Activated T-cell treated with anti-CD3 and anti-CD28 coated beads for 4 hours (primary cell): ENCODE measurements at places on chromosomes 5 and 9.

DNA sequence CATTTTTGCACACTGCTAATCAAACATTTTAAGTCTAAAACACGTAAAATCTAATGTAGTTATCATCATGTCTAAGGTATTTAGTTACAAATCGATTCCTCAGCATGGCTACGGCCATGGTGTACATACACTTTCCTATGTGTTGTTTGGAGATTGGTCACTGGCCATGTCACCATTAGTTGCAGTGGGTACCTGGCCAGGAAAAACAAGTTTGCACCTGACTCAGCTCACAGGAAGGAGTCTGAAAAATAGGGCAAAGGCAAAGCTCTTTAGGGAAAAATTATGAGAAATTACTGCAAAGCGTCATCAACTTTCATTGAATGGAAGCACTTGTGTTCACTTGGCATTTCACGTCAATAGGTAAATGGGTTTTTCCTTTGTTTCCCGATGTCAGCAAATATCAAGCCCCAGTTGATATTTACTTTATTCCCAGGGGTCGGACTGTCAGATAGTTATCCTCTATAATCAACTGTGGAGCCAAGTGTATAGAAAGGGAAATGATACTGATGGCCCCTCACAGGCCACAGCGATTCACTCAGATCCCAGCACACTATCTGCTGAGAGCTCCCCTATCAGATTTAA lies 626.0 kb upstream of the ADAMTS16 start:
- no peak for DNase-seq

GRCh38 chr9:80755586-80755985 lies 933.8 kb downstream of the TLE1 start:
- no peak for DNase-seq

- no peak for DNase-seq
These were observed 142.1 kb downstream of the LHFPL2 start for GRCh38 chr5:78506261-78507024.

DNA sequence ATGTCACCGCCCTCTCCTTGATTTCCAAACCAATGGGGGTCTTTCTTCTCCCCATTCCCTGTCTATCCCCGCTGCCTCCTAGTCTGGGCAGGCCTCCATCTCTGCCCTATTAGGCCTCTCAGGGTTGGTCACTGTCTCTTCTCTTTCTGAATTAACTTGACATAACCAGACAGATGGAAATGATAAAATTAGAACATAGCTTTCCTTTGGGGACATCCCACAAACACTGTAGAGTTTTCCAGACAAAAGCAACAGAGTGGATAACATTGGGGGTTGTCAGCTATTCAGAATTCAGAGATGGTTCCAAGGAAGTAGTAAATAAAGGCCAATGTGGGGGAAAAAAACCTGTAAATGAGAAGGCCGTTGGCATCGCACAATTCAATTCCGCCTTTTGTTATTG lies 24.7 kb downstream of the LHX6 start:
- no peak for DNase-seq

GRCh38 chr9:36036780-36037548 lies at the start of gene RECK:
RECK (plus strand) TSS chr9:36036913; CDS start chr9:36036999, 86 bp downstream.
- peak; percentile 85 for DNase-seq

- no peak for DNase-seq
These were observed 8.7 kb downstream of the PCDH1 start for GRCh38 chr5:141869514-141869913.

DNA sequence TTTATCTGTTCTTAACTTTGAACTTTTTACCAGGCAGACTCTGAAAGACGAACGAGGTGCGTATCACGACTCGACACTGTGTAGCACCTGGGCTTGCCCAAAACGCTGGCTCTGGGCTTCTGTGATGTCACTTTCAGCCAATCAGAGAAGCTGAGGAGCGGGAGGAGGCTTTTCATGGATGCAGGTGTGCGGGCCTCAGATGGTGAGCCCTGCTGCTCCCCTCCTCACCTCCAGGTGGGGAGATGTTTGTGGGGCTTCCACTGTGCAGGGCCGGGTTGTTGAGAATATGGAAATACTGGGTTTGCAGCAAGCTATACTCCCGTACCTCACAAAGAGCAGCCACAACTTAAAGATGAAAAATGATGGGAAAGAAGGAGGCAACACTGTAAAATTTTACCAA lies 246.3 kb downstream of the IRX2 start:
- no peak for DNase-seq

GRCh38 chr5:1131191-1131621 lies 19.3 kb upstream of the SLC12A7 start:
- no peak for DNase-seq

DNA sequence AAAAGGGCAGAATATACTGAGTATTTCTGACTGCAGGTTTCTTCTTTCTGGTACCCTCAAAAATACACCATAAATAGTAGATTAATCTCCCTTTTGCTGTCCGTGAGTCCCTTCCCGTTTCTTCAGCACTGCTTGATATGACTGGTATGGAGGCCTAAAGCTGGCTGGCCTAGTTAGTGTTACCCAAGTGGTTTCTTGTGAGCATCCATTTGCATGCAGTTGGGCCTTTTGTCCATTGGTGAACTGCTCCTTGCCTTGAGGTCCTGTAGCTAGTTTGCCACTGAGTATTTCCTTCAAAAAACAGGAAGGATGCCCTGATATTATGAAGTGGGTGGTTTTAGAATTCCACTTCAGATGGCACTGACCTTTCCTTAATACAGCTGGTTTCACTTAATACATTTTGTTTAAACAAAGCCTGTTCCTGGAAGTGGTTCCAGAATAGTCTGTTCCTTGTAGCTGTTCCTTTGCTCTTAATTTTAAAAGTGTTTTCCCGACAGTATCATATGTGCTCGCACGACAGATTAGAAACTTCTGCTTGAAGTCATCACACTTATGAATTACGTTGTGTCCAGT lies 40.0 kb upstream of the ABL1 start:
- DNase-seq, result no peak

DNA sequence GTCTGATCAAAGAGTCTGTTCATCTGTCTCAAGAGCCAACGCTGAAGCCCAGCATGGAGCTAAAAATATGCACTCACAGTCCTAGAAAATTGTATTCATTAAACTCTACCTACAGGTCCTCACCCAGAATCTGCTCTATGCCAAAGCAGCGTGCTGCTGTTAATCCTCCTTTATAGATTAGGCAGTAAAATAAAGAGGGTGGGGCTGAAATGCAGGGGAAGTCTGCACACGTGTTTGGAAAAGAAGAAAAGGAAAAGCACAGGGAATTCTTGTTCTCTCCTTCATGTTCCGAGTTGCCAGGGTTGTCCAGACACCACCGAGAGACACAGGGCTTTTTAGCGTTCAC lies 121.4 kb upstream of the TMEM161B start:
- no peak for DNase-seq

DNA sequence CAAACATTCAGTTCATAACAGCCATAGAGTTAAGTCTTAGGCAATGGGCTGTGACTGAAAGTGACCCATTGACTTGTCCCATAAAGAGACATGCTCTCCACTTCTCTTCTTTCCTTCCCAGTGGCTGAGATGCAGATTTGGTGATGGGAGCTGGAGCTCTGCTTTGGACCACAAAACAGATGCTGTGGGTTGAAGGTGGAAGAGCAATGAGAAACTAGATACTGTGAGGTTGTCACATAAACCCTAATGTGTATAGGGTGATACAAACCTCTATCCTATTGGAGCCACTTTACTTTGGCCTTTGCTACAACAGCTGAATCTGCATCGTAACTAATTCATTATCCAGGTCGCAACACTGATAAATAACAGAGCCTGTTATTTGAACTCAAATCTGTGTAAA lies 192.0 kb downstream of the TTC39B start:
- DNase-seq, result no peak

DNA sequence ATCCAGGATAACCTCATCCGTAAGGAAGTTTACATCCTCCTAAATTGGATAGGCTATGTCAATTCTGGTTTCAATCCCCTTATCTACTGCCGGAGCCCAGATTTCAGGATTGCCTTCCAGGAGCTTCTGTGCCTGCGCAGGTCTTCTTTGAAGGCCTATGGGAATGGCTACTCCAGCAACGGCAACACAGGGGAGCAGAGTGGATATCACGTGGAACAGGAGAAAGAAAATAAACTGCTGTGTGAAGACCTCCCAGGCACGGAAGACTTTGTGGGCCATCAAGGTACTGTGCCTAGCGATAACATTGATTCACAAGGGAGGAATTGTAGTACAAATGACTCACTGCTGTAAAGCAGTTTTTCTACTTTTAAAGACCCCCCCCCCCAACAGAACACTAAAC lies 1.3 kb downstream of the ADRB2 start:
- DNase-seq, result no peak

- DNase-seq, result no peak
These were observed 344.2 kb upstream of the SLC30A5 start for GRCh38 chr5:68749631-68750030.

DNA sequence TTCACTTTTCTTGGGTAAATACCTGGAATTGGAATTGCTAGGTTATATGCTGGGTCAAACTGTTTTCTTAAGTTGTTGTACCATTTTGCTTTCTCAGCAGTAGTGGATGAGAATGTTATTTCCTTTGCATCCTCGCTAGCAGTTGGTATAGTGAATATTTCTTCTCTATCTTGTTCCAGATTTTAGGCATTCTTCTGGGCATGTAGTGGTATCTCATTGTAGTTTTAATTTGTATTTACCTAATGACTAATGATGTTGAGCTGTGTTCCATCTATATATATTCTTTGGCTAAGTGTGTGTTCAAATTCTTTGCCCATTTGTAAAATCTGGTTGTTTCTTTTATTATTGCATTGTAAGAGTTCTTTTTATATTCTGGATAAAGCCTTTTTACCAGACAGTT lies 333.3 kb downstream of the MAT2B start:
- no peak for DNase-seq

DNA sequence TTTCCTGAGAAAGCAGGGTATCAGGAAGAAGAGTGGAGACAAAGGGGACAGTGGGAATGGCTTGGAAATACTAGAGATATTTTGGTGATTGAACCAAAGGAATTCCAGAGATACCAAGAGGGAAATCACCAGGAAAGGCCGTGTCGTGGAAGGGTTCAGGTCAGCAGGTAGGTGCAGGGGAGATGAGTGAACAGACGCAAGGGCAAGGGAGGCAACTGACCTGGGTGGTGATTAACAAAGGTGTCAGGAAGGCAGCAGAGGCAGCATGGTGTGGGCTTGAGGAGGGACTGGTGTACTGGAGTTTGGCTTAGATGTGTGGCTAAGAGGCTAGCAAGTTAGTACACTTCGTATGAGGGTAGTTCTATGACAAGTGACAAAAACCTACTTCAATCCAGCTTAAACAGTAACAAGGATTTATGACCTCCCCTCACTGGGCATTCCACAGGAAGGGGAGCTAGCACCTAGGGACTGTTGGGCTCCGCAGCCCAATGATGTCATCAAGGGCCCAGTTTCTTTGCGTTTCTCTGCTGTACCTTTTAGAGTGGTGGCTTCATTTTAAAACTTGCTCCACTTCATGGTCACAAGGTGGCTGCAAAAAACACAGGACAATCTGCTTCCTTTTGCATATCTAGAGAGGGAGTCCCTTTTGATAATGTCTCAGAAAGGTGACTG lies 37.0 kb downstream of the INIP start:
- DNase-seq, result no peak

DNA sequence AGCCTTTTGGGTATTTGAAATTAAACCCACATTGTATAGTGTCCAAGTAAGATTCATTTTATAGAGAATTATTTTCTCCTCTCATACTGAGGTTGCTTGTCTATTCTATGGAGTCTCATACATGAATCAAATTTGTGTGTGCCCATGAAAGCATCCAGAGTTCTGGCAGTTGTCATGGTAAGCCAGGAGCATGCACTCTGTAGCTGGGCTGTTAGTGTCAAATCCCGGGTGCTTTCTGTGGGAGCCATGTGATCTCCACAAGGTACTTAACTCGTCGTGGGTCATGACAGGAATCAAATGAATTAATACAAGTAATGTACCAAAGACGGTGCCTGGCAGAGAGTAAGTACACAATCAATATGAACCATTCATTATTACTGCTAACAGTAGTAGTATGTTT lies 58.7 kb downstream of the FBXL7 start:
- DNase-seq, result no peak

GRCh38 chr5:122586351-122586750 lies 188.5 kb upstream of the SNX2 start:
- no peak for DNase-seq

- no peak for DNase-seq
These were observed 7.8 kb downstream of the FST start for GRCh38 chr5:53488195-53488722.

GRCh38 chr9:129094387-129095169 lies 13.7 kb downstream of the DOLPP1 start:
- no peak for DNase-seq

- DNase-seq, result no peak
These were observed 839 bp downstream of the GABRG2 start for GRCh38 chr5:162068412-162068811.

- no peak for DNase-seq
These were observed 485.8 kb downstream of the NTRK2 start for GRCh38 chr9:85155352-85155751.

GRCh38 chr5:671459-672328 lies 21.5 kb downstream of the TPPP start:
- DNase-seq, result peak; percentile 52

DNA sequence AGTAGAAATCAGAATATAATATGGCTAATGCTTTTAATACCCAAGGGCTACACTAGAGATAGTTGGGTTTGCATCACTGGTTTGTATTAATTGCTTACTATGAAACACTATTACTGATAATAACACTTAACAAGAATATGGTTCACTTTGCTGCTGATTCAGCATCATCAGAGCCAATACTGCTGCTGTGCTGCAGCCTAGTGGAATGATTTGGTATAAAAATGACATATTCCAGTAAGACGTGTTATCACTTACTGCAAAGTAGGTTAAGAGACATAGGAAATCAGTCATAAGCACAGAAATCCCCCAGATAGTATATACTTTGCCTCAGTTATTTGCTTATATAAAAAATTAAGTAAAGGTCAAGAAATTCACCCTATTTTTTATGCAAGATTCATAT lies 2.8 kb downstream of the CDH10 start:
- no peak for DNase-seq

- DNase-seq, result no peak
These were observed 18.8 kb downstream of the GLE1 start for GRCh38 chr9:128523199-128523925.

DNA sequence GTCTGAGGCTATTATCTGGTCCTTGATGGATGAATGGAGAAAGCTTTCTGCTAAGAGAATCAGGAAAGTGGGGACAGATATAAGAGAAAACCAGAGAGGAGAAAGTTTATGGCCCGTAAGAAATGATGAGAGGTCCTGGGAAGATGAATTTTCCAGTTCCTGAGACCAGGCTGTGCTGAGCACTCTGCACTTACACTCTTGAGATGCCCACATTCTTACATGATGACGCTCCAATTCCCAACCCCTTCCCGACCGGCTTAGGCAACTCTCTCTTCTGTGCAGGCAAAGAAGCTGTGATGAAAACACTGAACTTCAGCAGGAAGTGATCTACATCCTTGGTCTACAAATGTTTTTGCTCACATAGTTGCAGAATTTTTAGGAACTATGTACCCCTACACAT lies 417.0 kb downstream of the ARHGEF28 start:
- no peak for DNase-seq

- no peak for DNase-seq
These were observed 198.6 kb upstream of the DAB2 start for GRCh38 chr5:39623291-39623865.

GRCh38 chr9:105065098-105066088 lies 137.4 kb upstream of the ABCA1 start:
- DNase-seq, result no peak

- no peak for DNase-seq
These were observed 1.6 kb downstream of the CCNJL start for GRCh38 chr5:160310552-160311295.
